ENCODE measurements at places on chromosomes 1 and 21.

GRCh38 chr21:26814386-26814785, 30.8 kb downstream of the ADAMTS1 start:
- no peak for DNase-seq

DNA sequence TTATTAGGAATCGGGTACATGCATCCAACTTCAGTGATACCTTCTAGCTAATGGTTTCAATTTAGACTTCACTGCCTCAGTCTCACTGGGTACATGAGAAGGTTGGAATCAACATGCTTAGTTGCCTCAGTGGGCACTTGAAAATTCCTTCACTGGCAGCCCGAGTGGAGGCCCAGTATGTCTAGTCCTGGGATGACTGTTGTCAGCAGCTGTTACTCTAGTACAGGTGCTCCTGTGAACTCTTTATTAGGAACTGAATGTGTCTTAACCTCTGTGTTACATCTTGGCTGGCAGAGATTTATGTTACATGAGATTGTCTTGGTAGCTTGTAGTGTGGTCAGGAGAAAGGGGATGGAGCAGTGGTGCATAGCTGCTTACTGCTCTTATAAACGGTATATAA, 13.4 kb downstream of the PLA2G2E start:
- DNase-seq = no peak

GRCh38 chr21:45871616-45872236, 109.8 kb upstream of the COL6A1 start:
- DNase-seq = no peak

DNA sequence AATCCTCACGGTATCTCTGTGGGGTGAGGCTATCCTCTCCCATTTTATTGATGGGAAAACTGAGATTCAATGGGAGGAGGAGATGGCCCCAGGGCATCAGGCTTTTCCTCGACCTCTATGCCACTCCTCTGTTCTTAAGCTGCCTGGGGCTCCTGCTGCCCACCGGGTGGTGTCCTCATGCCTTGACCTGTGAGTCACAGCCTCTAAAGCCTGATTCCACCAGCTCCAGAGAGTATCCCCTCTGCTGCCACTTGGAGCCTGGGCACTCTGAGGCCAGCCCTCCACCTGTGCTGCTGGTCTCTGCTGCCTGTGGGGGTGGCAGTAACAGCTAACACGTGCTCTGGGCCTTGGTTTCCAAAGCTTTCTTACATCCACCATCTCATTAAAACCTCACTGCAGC, 241.2 kb downstream of the TRABD2B start:
- DNase-seq = no peak

- DNase-seq = no peak
These were observed 64.5 kb upstream of the SLC44A3 start for GRCh38 chr1:94755675-94756074.

DNA sequence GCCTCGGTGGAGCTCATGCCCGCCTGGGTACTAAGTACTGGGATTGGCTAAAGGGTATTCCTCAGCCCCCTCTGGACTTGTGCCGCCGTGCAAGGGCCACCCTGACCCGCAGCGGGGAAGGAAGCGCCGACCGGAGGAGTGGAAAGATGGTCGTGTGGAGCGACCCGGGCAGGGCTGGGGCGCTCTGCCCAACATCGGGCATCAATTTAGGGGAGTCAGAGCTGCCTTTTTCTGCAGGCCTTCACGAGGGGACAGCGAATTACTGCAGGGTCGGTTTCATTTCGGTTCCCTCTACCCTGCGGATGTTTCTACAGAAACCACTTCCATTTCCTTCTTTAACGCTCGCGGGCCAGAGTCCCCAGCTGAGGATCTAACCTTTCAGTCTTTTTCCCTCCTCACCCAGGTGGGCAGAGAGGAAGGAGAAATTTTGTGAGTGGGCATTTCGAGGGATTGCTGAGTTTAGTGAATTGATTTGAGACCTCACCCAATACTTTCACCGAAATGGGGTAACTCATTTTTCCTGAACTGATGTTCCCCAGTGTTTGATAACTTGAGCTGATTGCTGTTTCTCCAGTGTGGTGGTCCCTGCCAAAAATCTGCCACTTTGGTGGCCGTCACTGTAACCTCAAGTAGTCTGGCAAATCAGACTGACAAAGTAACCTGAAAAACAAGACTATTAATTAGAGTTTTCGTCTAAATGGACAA, 1.1 kb downstream of the TOR1AIP1 start:
- DNase-seq = no peak

DNA sequence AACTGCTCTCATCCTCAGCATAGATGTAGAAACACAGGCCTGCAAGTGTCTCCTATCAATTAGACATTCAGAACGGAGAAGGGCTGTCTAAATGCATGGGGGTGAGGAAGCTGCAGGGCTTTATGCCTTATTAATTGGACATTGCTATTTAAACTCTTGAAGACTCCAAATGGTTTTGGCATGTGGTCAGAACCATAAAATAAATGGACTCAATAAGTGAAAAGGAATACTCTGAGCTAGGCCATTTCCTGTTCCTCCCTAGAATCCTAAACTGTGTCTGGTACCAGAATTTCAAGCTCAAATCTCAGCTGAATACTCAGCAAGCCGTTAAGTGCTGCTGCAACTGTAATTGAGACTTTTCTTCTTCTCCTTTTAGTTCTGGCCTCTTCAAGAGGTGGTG, 80.4 kb upstream of the C1orf87 start:
- DNase-seq = no peak

- no peak for DNase-seq
These were observed 16.1 kb downstream of the LRP8 start for GRCh38 chr1:53311702-53312305.

DNA sequence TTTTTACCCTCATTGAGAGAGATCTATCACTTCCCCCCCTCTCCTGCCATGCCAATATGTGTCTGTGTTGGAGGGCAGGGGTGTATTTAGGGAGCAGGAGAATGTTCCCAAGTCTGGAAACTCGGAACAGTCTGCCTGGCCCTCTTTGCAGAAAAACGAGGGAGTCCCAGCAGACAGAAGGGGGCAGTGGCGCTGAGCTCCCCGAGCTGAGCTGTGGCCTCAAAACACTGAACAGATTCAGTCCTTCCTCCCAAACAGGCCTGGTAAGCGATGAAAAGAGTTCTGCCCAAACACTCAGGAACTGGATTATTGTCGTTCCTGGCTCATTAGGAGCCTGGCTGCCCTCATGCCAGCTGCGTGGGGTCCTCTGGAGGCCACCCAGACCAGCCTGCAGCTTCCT, 981 bp downstream of the CLDN14 start:
- no peak for DNase-seq

- DNase-seq = no peak
These were observed 12.1 kb downstream of the OSBPL9 start for GRCh38 chr1:51628715-51629590.

GRCh38 chr1:24151175-24151533, 8.2 kb upstream of the IL22RA1 start:
- peak; percentile 35 for DNase-seq

DNA sequence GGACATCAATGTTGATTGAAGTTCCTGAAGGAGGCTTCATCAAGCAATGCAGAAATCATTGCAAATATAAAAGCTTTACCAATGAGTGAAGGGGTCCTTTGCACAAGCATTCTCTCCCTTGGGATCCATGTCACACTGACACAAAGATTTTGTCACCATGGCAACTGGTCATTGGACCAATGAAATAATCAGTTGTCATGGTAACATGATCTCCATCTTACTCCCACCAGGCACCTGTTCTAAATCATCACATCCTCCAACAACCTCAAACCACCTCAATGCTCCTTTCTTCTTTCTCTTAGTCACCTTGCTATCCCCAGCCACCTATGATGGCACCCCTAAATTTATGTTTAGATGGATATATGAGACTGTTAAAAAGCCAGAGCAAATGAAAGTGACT, 13.5 kb upstream of the FOXJ3 start:
- no peak for DNase-seq

DNA sequence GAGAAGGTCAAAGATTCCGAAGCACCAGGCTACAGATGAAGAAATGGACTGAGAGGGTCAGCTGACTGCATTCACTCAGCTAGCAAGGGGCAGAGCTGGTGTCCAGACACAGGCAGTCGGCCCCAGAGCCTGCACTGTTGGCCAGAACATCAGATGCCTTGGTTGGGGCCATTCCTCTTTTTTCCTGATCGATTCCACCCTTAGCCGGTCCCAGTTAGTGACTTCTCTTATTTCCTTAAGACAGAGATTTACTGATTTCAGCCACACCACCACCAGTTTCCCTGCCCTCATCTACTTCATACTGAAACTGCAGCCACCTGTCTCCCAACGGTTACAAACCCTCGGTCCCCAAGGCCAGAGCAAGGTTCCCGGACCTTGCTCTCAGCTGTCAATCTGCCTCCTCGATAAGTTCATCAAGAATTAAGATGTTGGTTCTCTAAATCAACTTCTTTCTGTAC, 11.5 kb downstream of the CD58 start:
- DNase-seq = no peak

- DNase-seq = no peak
These were observed 69.4 kb downstream of the TCP10L start for GRCh38 chr21:32515874-32516273.

DNA sequence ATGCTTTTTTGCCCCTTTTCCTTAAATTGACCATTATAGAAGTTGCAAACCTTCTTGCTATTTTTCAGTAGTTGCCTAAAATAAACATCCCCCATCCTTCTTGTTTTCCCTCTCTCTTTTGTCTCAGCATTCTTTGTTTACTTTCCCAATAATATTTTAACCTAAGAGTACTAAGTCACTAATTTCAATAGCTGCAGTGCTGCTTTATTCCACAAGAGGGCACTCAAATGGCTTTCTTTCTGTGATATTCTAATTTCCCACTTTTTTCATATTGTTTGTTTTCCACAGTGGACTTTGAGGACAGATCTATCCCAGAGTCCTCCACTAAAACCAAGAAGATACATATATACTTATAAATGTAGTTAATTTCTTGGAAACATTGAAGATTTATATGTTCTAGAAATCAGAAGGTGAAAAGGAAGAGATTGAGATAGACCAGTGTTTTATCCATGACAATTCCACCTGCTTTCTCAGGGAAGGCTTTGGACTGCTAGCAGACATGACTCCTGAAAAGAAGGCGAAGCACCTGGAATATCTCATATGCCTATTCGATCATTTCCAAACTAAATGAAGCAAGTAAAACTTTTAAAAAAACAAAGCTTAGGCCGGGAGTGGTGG, 104.8 kb upstream of the GRIK1 start:
- peak; percentile 6 for DNase-seq

- no peak for DNase-seq
These were observed at the start of gene PLEKHN1 for GRCh38 chr1:966135-966703. PLEKHN1 (plus strand) TSS chr1:966482; CDS start chr1:966532, 50 bp downstream.

DNA sequence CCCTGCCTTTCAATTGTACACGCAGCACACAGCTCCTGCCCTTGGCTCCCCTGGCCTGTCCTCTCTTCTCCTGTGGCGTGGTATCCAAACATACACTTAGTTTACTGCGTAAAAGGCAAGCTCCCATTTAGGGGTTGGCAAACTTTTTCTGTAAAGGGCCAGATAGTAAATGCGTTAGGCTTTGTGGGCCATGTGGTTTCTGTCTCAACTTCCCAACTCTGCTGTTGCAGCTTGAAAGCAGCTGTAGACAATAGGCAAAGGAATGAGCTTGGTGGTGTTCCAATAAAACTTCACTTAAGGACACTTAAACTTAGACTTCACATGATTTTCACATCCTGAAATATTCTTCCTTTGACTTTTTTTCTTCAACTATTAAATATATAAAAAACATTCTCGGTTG, 63.3 kb downstream of the RHOU start:
- no peak for DNase-seq

DNA sequence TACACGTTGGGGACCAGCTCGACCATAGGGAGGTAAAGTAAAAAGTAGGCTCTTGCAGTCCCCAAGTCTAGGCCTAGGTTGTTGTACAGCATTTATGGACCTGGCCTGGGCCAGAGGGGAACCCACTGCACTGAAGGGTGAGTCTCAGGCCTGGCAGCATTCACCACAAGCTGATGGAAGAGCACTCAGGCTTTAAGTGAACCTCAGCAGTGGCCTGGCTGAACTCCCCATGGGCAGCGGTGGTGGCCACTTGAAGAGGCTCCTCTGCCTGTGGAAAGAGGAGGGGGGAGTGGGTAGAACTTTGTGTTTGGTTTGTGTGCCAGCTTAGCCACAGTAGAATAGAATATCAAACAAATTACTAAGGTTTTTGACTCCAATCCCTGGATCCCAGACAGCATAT, 176.2 kb upstream of the PRMT6 start:
- DNase-seq = no peak

- peak; percentile 3 for DNase-seq
These were observed 148.6 kb downstream of the GRIK3 start for GRCh38 chr1:36885540-36886357.

DNA sequence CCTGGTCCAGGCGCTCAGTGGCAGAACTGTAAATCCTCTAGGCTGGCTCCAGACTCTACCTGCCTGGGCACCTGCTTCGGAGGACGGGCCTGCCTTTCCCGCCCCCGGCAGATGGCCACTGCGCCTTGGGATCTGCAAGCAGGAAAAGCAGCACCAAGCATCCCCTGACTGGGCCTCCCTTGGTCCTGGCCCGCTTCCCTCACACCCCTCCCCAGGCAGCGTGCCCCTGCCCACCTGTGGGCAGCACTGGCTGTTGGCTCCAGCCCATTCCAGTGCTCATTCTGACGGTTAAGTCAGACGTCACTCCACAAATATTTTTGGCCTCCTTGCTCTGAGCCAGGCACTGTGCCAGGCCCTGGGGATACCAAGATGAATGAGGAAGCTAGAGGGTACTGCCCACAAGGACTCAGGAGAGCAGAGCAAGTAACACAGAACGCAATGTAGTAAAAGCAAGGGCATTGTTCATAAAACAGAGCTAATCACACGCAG, 22.0 kb upstream of the BLACAT1 start:
- peak; percentile 34 for DNase-seq

GRCh38 chr1:85798419-85798818, 90.2 kb upstream of the ZNHIT6 start:
- DNase-seq = no peak

Data from NCI-H2081 (cell line).